GM06990 (cell line): ENCODE measurements at places on chromosomes 5 and 9.

GRCh38 chr9:124271660-124272059 lies 13.9 kb downstream of the NEK6 start:
- DNase-seq = no peak

DNA sequence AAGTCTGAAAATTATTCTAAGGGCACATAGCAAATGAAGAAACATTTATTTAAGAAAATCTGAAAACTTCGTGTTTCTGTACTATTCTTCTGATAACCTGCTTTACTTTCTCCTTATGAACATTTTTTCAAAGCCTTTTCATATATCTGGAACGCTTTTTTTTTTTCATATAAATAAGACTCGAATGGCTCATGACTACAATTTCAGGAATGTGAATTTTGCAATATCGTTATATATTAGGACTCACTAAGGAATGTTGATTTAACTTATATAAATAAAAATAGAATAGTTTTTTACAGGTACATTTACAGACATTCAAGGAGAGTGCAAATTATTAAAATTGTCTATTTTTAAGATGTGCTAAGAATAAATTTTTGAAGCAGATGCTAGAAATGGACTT lies 42.9 kb downstream of the GPBP1 start:
- DNase-seq = no peak

DNA sequence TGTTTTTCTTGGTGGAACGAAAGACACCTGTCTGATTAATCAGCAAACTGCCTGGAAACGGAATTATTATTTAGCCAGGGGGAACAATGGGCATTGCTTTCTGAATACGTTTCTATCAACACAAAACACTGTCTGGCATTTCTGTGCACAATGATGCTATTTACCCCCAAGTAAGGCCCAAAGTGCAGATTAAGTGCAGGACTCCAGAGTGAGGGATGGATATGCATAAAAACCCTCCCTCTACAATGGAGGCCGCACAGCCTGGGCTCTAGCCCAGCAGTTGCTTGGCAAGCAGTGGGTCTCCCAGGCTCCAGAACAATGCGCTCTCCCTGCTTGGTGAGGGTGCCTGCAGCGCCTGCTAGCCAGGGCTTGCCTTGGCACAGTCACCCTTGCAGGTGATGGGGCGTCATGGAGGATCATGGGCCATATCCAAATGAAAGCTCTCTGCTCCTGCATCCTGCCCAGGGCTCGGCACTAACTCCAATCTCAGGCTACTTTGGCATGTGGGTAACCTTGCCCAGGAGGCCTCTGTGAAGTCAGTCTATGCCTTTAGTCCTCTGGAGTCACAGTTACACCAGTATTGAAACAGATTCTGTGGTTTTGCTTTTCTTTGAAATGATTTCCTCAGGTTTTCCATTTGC lies 11.5 kb upstream of the SPATA24 start:
- no peak for DNase-seq

GRCh38 chr9:114035845-114036801 lies 42.0 kb downstream of the AMBP start:
- DNase-seq = no peak

- no peak for DNase-seq
Observed at GRCh38 chr5:99543841-99544240, 615.0 kb upstream of the CHD1 start.

GRCh38 chr9:118094387-118094786 lies 390.2 kb downstream of the TLR4 start:
- DNase-seq = no peak

DNA sequence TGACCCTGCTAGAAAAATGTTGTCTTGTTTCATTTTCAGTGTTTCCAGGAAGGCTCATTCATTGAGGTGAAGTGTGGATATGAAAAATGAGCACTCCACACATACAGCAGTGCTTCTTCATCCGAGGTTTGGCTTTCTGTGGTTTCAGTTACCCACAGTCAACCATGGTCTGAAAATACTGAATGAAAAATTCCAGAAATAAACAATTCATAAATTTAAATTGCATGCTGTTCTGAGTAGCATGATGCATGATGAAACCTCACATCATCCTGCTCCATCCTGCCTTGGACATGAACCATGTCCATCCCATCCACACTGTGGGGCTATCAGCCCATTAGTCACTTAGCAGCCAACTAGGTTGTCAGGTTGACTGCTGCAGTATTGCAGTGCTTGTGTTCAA lies 10.4 kb upstream of the SLC45A2 start:
- DNase-seq = no peak

GRCh38 chr5:120621339-120621738 lies 157.2 kb downstream of the PRR16 start:
- DNase-seq = no peak

- DNase-seq = no peak
Observed at GRCh38 chr5:118620233-118620632, 368.1 kb downstream of the DTWD2 start.

GRCh38 chr9:69689991-69690538 lies 17.9 kb upstream of the APBA1 start:
- no peak for DNase-seq

DNA sequence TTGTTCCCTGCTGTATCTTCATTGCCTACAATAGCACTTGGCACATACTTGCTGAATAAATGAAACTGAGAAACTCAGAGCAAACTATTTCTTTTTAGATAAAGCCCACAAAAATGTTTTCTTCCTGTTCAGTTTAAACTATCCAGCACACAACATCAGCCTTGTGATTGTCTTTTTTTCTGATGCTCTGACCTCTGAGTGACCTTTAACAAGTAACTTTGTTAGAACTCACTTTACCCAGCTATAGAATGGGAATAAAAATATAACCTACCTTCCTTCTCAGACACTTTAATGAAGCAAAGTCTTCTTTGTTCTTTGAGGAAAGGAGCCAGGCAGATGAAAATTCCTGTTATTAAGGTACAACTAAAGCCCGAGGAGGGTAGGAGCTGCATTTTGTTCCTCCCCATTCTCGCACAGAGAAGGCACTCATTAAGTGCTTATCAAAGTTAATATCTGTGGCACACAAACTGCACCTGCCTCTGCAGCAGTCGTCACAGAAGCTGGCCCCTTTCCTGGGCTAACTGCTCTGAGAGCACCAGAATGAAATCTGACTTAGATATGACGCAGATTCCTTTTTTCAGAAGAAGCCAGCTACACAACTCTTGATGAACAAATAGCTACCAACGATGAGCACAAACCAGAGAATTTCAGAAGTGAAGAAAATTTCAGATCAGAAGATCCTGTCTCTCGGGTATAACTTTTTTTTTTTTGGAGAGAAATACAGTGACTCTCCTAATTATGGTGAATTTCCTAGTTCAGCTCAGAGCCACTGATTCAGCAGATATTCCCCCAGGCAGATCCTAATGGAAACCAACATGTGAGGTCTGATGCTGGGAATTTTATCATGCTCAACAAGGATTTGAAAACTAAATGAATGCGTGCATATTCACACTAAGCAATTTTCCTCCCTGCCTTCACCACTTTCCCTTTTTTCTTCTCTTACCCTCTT lies 31.0 kb upstream of the NR3C1 start:
- DNase-seq = peak; percentile 46

DNA sequence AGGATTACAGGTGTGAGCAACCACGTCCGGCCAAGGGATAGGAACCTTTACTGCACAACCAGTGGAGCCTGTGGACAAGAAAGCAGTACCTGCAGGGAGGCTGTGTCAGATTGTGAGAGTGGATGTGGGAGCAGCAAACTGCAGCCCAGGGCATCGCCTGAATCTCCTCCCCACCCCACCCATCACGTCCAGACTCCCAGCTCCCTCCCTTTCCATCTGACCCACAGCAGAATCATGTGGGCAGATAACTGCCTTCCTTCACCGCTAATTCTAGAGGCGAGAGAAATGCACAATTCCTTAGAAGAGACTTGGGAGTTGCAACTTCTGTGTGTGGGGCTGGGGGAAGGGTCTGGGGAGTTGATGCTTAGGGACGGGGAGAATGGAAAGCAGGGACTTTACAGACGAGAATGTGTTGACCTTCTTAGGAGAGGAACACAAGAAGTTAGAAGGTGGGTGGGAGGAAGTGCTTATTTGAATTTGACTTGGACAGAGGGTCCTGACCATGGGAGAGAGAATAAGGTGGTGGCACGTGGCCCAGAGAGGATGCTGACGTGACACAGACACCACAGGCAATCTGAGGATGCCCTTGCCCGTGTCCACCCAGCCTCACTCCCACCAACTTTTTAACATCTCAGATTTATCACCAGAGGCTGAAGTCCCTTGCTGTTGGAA lies 4.5 kb upstream of the LCP2 start:
- DNase-seq = no peak

GRCh38 chr5:105392710-105393149 lies 1830.1 kb upstream of the NUDT12 start:
- no peak for DNase-seq

DNA sequence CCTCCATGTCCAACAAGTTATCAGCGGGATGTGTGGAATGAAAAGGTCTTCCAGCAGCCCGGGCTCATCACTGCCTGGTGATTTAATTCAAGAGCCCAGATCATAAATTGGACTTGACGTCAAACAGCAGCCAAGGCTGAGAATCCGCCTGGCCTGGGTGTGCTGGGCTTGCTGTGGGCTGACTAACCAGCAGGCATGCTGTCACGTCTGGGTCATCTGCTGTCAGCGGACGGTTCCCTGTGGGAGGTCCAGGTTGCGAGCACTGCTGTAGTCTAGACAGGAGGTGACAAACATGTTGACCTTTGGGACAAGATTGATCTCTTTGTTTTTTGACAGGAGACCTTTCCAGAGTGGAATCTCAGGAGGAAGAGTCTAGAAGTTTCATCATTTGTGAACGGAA lies 289.7 kb downstream of the OSTF1 start:
- DNase-seq = no peak

GRCh38 chr9:69937833-69938535 lies 105.7 kb upstream of the MAMDC2 start:
- no peak for DNase-seq

- DNase-seq = no peak
Observed at GRCh38 chr5:171422902-171423663, 3.6 kb downstream of the FGF18 start.

GRCh38 chr5:180675036-180675635 lies 25.7 kb upstream of the FLT4 start:
- DNase-seq = no peak

DNA sequence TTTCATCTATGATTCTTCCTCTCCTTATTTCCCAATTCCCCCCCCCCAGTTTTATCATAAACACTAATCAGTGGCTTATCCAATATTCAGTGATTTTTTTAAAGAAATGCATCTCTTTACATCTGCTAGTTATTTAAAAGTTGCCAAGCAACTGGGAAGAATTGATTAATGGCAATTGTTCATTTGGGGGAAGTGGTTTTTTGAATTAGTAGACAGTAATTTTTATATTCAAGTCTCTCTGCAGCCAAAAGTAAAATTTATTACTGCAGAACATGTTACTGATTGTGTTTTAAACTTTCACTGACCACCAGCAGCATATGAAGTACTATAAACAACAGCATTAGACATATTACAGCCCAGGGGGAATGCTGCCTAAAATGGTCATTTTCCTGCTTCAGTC lies 308.8 kb upstream of the NREP start:
- DNase-seq = no peak

DNA sequence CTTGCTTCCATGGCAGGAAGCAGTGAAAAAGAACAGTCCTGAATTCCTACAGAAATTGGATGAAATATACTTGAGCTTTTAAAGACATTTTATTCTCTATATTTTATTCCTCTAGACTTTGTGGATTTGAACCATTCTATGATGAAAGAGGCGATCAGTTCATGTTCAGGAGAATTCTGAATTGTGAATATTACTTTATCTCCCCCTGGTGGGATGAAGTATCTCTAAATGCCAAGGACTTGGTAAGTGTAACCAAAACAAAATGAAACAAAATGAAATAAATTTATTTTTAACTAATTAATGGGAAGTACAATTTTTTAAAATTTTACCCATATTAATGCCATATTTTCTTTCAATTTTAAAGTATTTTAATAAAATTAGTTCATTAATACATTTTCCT lies 34.1 kb downstream of the STARD4 start:
- DNase-seq = no peak

- no peak for DNase-seq
Observed at GRCh38 chr5:181220178-181220515, 2.9 kb upstream of the TRIM41 start.

DNA sequence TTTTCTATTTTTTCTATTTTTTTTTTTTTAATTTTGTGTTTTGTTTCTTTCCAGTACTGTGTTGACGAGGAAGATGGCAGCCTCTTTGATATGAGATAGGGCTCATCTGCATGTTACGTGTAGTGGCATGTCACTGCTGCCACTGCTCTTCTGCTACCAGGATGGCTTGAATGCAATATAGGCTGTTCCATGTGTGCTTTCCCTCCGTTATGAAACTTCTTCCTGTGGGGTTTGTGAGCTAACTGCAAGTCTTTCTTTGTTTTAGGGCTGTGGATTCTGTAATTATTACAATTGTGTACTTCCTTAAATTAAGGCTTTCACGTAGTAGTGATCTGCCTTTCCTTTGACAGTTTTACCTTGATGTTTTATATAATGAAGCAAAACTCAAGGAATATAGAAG lies 184.6 kb downstream of the KDM4C start:
- DNase-seq = no peak
